T-helper 17 cell (primary cell): ENCODE measurements at places on chromosomes 2 and 18. TPM values are rescaled to one million over a fixed set of nuclear protein-coding genes. Genes with fewer than 3 reads are reported as not detected.

DNA sequence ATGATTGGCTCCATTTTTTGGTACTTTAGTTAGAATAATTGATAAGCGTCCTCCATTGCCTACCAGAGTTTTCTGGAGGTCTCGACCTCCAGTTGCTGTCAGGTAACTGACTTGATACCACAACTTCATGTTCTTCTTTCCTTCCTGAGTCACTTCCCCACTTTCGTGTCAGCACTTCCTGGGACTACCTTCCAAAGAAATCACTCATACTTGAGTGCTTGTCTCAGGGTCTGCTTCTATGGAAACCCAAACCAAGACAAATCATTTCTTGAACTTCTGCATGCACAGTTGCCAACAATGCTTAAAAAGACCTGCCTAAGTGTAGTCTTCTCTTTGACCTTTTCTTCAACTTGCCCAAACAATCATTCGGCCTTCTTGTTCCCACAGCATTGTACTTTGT lies 210.3 kb upstream of the ETAA1 start:
- no peaks in the 10 kb centered on the region for H3K4me1 ChIP-seq
- no peak for DNase-seq
- no peak overlapping the region for H3K4me3 ChIP-seq
- H3K27ac ChIP-seq: no peak overlapping the region
- no peaks in the 10 kb centered on the region for H3K27me3 ChIP-seq
- H3K36me3 ChIP-seq: no peaks in the 10 kb centered on the region

DNA sequence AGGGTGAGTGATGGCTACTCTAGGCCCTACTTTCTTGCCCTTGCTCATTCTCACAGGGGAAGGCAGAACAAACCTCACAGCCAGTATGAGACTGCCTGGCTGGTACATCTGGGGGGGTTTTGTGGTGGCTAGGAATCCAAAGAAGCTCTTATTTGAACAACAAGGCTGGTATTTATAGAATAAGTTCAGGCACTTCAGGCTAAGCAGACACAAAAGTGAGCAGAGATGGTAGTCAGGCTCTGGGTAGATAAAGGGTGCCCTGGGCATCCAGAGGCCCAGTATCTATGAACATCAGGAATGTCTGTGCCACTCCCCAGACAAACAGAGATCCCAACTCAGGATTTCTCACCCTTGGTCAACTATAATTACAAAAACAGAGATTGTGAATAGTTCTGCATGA lies 57.2 kb upstream of the RTN4 start:
- H3K4me3 ChIP-seq: no peak overlapping the region
- H3K27me3 ChIP-seq: no peaks in the 10 kb centered on the region
- H3K27ac ChIP-seq: no peak overlapping the region
- no peak for DNase-seq
- no peaks in the 10 kb centered on the region for H3K36me3 ChIP-seq

The THSD7B gene
- total RNA-seq: not detected

The MAL gene
- 159 TPM for total RNA-seq
